NCI-H82 (cell line): ENCODE measurements at places on chromosomes 13 and 19.

DNA sequence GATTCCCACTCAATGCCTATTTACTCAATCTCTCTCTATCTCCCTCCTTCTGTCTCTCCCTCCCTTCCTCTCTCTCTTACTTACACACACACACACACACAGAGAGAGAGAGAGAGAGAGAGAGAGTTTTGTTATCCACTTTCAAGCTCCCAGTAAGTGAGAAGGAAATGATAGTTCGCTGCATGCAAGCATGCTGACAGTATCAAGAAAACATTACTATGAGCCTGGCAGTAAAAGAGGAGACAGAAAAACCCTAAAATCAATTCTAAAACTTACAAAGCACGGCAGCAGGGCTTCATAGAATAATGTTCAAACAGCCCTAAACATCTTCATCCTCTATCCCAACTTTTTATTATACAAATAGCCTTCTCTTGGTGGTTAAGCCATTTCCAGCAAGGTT lies 171.9 kb downstream of the FOXO1 start:
- no peak for DNase-seq

DNA sequence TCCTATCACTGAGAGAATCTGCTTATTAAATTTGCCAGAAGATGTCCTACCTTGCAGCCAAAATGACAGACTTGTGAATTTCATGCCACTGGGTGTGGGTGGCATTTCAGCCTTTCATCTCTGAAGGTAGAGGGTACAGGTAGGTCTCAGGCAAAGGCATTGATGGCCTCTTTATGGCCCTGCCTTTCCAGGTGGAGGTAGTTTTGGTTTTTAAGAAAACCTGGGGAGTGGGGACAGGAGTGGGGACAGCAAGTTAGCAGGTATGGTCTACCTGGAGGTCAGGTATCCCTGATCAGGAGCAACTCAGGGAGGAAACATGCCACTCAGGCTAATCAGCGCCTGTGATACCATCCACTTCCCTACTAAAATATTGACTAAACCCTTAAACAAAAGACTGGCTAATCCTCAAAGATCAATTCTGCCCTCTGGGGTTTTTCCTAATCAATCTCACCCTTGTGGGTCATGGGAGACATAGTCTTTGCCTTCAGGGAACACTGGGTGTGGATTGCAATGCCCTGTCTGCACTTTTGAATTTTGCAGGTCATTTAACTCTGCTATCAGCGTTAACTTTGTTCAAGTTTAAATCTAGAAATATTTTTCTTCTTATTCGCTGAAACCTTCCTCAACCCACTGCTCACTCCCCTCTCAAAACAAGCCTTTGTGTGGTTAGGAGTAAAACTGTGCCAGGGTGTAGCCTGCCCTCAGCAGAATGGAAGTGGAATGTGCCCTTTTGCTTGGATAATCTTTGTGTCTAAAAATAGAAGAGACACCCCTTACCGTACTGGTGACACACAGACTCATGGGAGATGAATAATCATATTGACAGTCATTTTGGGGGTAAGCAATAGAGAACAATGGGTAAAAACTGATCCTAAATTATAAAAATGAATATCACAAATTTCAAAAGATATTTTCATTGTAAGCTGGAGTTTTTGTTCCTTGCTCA lies 233.7 kb downstream of the COG6 start:
- DNase-seq = no peak

DNA sequence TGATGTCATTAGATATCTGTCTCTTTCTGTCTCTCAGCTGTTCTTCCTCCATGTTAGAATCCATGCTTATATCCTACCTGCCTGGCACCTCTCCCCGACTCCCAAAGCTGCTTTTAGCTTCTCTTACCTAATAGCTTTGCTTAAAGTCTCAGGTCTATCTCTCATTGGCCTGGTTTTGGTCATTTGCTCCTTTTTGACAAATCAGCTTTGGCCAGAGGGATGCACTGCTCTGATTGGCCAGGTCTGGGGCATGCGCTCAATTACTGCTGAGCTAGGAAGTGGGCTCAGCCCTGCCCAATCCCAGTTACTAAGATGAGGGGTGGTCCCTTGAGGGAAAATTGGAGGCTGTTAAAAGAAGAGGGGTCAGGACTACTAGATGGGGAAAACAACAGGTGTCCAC lies 11.5 kb upstream of the CLASRP start:
- DNase-seq = peak; percentile 30

GRCh38 chr13:103386341-103386740 lies 320.1 kb upstream of the SLC10A2 start:
- no peak for DNase-seq

GRCh38 chr19:46206682-46207081 lies 22.9 kb upstream of the IGFL1 start:
- DNase-seq = no peak

DNA sequence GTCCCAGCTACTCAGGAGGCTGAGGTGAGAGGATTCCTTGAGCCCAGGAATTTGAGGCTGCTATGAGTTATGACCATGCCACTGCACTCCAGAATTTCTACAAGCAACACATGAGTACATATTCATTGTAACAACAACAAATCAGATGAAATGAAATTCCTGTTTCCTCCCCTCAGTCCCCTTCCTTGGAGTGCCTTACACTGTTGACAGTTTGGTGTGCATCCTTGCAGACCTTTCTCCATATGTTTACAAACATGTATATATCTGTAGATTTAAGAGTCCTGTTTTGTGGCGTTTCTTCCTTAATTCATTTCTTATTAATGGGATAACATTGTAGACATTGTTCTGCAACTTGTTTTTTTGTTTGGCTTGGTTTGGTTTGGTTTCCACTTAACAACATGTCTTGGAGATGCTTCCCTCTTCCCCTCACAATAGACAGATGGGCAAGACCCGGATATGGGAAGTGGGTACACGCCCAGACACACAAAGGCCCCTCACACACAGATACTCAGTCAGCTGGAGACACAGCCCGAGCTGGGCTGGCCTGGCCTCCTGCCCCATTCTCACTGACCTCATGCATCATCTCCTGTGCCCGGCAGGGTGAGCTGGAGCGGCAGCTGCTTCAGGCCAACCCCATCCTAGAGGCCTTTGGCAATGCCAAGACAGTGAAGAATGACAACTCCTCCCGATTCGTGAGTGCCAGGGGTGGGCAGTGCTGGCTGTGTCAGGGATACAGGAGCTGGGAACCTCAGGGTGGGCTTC lies 21.7 kb downstream of the MYH14 start:
- DNase-seq = no peak

DNA sequence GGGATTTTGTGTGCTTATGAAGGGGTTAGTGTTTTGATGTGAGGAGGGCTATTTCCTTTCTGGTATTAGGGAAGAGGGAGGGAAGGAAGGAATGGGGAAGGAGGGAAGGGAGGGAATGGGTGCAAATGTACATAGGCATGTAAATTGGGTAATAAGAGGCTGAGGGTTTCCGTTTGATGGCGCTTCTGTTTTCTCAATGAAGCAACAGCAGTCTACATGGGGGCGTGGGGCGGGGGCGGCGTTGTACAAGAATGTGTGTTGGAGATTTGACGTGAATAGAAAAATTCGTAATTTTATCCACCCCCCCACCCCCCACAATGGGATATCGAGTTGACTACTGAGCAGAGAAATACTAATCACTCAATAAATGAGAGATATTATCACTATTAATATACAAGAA lies 52.5 kb downstream of the PDS5B start:
- no peak for DNase-seq

DNA sequence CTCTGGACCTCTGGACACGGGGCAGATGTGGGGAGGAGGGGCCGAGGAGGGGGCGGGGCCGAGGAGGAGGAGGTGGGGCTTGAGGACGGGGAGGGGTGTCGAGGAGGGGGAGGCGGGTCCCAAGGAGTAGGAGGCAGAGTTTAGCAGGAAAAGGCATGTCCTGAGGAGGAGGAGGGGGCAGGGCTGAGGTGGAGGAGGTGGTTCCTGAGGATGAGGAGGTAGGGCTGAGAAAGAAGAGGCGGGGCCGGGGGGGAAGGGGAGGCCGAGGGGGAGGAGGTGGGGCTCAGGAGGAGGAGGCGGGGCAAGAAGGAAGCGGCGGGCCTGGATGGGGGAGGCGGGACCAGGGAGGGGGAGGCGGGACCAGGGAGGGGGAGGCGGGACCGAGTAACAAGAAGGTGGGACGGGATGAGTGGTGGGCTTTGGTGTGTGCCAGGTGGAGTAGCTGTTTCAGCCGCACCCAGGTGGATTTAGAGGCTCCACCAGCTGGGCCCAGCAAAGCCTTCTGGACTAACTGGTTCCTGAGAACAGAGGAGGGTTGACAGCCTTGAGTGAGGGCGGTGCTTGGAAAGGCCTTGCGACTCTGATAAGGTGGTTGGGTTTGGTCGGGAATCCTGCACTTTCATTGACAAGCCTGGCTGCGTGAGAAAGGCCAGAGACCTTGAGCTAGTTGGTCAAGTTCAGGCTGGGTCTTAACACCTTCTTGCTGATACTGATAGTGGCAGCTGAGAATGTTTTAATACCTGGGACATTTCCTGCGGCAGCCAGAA lies 7.7 kb downstream of the TECR start:
- peak; percentile 95 for DNase-seq

GRCh38 chr13:64413529-64413928 lies 2816.6 kb downstream of the PCDH9 start:
- no peak for DNase-seq

DNA sequence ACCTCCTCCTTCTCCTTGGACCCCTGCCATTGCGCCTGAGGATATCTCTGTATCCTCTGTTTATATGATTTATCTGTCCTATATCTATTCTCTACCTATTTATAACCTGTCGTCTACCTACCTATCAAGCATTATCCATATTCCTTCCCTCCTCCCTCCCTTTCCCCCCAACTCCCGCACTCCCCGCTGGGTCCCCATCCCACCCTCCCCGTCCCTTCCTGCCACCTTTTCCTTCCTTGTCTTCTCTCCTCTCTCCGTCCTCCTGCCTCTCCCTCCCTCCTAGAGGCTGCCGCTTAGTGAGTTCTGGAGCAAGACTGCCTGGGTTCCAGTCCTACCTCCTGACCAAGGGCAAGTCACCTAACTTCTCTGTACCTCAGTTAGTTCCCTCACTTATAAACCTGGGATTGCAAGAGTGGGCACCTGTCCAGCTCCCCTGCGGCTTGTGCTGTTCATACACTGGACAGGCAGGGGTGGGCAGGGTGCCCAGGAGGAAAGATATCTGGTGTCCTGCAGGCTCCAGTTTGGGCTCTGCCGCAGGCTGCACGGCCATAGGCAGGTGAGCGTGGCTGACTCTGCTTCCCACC lies 16.1 kb downstream of the TTYH1 start:
- DNase-seq = no peak

GRCh38 chr13:29522044-29522685 lies 73.3 kb downstream of the SLC7A1 start:
- no peak for DNase-seq

DNA sequence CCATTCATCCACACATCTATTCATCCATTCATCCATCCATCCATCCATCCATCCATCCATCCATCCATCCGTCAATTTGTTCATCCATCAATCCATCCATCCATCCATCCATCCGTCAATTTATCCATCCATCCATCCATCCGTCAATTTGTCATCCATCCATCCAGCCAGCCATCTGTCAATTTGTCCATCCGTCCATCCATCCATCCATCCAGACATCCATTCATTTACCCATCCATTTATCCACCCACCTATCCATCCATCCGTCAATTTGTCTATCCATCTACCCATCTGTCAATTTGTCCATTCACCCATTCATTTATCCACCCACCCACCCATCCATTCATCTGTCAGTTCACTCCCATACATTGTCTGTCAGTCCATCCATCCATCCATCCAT lies 209.5 kb upstream of the ZNF536 start:
- no peak for DNase-seq

DNA sequence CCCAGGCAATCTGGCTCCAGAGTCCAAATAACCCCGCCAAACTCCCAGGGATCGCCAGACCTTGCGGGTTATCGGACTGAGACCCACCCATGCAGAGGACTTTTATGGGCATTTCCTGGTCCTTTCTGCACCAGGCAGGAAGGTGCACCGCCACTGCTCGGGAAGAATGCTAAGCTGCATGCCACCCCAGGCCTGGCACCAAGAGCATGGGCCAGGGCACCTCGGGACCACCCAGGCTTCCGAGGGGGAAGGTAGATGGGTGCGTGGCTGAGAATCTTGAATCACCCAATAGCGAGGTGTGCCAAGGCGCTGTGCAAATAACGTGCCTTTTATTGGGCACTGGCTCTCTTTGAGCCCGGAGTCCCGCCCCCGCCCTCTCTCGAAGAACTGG lies 422 bp upstream of the ZNF575 start:
- peak; percentile 83 for DNase-seq

GRCh38 chr19:6767357-6768235 lies at the start of gene SH2D3A:
Gene SH2D3A, minus strand, starts transcription at chr19:6767435. Its CDS starts 3,687 bp downstream, at chr19:6763748.
- DNase-seq = peak; percentile 78

DNA sequence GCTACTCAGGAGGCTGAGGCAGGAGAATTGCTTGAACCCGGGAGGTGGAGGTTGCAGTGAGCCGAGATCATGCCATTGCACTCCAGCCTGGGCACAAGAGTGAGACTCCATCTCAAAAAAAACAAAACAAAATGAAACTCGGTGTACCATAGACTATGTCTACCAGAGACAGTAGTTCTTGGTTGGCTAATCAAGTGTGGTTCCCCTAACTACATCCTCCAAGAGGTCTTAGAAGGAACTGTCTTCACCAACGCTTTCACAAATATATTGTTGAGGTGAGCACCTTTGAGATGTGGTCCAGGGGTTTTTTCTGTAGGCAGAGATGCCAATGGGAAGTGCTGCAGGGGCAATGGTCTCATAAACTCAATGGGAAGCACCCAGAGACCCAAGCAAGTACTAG lies 48.0 kb downstream of the RFC3 start:
- DNase-seq = no peak

GRCh38 chr19:27657271-27658051 lies 1555.5 kb downstream of the UQCRFS1 start:
- no peak for DNase-seq

DNA sequence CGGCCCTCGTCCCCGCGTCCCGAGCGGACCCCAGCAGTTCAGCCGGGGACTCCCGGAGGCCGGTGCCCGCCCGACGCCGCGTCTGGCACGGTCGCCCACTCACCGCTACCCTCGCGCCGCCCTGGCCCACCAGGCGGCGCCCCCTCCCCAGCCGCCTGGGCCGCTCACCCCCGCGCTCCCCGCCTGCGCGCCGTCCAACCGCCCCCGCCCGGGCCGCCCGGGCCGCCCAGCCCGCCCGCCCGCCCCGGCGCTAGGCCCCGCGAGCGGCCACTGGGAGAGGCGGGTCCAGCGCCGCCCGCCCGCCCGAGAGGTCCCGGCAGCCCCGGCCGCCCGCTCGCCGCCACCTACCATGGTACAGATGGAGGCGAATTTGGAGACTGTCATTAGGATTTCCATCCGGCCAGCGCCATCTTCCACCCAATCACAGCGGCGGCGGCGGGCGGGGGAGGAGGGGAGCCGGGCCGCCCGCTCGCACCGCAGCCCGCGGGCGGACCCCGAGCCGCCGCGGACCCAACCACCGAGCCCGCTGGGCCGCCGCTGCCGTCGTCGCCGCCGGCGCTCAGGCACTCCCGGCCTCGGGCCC lies at the start of gene USP12:
USP12 (minus strand) TSS at position 568 of the 583 bp plus-strand sequence; CDS start at position 396, 172 bp downstream.
- DNase-seq = peak; percentile 82

- peak; percentile 92 for DNase-seq
Measured at GRCh38 chr19:10027158-10027997, 14.1 kb downstream of the RDH8 start.

- no peak for DNase-seq
Measured at GRCh38 chr13:83423861-83424260, 458.4 kb downstream of the SLITRK1 start.

- no peak for DNase-seq
Measured at GRCh38 chr13:86572115-86572514, 772.9 kb upstream of the SLITRK6 start.
